ENCODE measurements at places on chromosomes 1 and 21.
A peak's percentile ranks its signal among the peaks of the same experiment; 100 is the strongest.

DNA sequence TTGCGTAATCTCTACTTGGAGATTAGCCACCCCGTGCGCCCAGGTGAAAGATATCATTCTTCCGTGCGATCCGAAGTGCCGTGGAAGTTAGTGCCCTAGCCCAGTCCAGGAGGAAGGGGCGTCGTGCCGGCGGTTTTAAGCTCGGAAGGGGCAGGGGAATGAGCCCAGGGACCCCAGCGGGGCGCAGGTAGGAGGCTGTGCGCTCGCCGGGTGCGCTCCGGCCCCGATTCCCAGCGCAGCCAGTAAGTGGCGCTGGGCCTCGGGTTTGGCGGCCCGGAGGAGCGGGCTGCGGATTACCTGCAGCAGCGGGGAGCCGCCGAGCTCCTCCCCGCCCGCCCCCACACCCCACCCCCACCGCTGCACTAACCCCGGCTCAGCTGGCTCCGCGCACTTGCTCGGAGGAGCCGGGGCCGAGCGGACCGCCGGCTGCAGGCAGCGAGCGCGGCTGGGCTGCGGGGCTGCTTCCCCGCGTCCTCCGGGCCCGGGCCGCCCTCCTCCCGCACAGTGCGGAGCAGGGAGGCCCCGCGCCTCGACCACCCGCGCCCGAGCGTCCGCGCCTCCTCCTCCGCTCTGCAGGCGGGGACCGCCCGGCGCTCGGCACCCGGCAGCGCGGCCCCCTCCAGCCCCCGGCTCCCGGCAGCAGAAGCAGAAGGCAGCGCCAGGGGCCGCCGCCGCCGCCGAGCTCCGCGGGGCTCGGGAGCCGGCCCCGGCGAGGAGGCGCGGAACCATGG is at the start of gene RYR2:
Gene RYR2, plus strand, starts transcription at position 390 of the 731 bp plus-strand sequence. Its CDS starts 338 bp downstream, at position 728.
- peak; percentile 49 for DNase-seq

DNA sequence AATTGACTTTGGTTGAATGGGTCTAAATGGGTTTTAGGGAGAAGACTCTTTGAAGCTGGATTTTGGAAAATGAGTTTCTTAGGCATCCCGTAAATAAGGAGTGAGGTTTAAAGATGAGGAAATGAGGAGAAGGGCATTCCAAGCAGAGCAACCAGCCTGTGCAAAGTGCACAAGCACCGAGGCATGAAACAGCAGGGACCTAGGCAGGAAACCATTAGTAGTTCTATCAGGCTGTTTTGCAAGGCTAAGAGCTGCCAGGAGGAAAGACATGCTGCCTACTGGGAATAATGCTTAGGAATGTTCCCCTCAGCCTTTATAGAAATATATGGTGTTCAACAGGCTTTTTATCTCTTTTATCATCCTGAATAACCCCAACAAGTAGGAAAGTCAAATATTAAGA is 153.1 kb upstream of the FGGY start:
- DNase-seq, result no peak

DNA sequence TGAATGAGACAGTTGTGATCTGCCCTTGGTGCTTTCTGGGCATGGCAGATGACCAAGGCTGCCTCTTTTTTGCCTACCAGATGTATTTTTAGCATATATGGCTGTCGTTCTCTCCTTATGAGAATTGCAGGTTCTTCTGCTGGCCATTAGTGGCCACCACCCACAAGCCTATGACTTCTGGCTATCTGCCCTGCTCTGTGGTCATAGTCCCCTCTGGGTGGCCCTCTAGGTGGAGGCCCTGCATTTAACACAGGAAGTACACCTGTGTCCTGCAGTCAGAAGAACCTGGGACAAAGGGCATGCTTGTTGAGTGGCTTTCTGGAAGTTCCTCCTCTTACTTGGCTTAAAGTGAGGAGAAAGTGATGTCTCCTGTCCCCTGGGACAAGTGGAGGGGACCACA is 6.5 kb downstream of the FCAMR start:
- DNase-seq, result no peak

DNA sequence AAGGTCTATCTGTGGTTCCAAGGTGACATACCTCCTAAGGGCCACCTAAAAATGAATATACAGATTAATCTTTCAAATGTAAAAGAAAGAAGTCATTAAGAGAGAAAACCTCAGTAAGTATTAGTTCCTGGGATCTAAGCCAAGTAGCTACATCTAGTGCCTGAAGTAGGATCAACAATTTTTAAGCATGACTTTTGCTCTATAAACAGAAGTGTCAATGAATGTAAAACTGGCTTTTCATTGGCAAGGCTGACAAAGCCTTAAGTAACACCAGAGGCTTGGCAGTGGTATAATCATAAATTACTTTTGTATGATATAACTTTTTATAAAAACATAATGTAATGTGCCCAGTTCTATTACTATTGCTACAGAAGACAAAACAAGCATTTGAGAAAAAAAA is 12.2 kb upstream of the ACADM start:
- DNase-seq, result no peak

GRCh38 chr1:119367432-119368124 is 1.0 kb upstream of the HAO2 start:
- no peak for DNase-seq

GRCh38 chr1:94947437-94947836 is 20.5 kb upstream of the CNN3 start:
- DNase-seq, result no peak

DNA sequence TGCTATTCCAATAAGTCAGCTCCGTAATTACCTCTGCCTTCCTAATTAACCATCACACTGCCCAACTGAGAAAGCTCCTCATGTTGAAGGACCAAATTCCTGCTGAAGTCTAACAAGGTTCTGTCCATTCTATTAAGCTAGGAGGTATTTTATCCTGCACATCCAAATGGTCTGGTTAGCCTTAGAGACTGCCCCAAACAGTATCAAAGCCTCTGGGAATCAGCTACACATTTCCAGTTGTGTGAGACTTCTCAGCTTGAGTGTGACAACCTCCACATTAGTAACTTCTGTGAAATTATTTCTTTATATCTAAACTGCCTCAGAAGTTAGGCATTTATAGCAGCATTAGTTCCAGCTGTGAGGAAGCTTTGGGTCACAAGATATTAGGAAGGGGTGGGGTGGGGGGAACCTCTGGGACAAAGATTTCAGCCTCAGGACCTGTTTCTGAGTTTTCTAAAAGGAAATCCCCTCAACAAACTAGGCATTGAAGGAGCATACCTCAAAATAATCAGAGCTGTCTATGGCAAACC is 150.5 kb upstream of the DUSP10 start:
- no peak for DNase-seq

DNA sequence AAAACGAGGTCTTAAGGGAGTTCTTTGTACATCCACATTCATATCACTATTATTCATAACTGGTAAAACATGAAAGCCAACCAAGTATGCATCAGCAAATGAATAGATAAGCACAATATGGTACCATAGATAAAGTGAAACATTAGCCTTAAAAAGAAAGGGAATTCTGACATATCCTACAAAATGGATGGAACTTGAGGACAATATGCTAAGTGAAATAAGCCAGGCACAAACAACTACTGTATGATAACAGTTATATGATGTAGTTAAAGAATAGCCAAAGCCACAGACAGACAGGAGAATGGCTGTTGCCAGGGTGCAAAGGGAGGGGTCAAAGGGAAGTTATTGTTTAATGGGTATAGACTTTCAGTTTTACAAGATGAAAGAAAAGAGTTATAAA is 148.9 kb downstream of the EIF4G3 start:
- DNase-seq, result no peak

- DNase-seq, result no peak
Measured at GRCh38 chr1:183463566-183463965, 8.7 kb upstream of the SMG7 start.

- DNase-seq, result no peak
Measured at GRCh38 chr1:106907795-106908194, 148.7 kb upstream of the PRMT6 start.

GRCh38 chr1:108664481-108664880 is 3.6 kb upstream of the HENMT1 start:
- DNase-seq, result no peak

DNA sequence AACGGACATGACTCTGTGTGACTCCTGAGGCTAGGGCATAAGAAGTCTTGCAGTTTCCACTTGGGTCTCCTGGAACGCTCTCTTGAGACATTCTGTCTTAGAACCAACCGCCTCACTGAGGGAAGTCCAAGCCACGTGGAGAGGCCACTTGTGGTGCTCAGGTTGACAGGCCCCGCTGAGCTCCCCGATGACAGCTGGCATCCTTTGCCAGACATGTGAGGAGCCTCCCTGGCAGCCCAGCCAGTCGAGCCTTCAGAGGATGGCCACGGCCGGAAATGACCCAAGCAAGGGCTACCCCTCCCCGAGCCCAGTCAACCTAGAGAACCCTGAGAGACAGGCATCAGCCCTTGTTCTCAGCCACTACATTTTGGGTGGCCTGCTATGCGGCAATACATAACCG is 20.7 kb downstream of the PLEKHA6 start:
- DNase-seq, result no peak

DNA sequence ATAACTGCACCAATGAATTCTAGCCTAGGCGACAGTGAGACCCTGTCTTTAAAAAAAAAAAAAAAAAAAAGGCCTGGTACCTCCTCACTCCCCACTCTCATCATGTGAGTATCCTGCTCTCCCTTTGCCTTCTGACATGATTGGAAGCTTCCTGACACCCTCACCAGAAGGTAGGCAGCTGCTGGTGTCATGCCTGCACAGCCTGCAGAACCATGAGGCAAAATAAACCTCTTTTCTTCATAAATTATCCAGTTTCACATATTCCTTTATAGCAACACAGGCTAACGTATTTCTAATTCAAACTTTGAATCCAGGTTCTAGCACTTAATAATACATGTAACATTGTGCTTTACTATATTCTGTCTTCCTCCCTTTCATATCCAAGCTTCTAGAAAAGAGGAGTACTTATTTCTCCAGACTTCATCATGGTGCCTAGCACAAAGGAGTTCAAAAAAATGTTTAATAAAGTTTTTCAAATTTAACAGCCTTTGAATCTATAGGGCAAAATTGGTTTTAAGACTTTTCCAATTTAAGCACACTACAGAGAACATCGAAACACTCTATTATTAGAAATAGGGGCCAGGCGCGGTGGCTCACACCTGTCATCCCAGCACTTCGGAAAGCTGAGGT is 5.6 kb downstream of the AHCTF1 start:
- DNase-seq, result no peak

DNA sequence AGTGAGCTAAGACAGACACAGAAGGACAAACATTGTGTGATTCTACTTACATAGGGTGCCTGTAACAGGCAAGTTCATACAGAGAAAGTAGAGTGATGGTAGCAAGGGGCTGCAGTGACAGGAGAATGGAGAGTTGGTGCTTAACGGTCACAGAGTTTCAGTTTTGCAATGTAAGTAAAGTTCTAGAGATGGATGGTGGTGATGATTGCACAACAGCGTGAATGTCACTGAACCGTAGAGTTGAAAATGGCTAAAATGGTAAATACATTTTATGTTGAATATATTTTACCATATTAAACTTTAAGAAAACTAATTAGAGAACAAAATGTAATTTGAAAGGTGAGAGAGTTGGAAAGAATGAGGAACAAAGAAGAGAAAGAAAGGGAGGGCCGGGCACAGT is 8.7 kb downstream of the CFAP107 start:
- no peak for DNase-seq

DNA sequence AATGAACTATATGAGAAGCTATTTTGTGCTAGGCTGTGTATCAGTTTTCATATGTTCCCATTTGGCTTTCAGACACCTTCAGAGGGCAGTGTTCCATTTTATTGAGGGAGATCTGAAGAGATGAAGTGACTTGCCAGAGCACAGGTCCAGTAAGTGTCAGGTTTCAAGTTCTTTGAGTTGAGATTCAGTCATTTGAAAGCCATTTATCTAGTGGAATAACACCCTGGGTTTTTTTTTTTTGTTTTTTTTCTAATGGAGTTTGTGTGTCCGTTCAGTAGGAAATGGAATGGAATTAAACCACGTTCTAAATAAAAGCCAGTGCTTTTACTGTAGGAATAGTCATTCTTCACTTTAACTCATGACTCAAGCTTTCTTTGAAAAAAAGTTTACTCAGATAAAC is 652.9 kb upstream of the USP24 start:
- DNase-seq, result no peak

- DNase-seq, result no peak
Measured at GRCh38 chr1:228226956-228227791, 19.3 kb downstream of the OBSCN start.

DNA sequence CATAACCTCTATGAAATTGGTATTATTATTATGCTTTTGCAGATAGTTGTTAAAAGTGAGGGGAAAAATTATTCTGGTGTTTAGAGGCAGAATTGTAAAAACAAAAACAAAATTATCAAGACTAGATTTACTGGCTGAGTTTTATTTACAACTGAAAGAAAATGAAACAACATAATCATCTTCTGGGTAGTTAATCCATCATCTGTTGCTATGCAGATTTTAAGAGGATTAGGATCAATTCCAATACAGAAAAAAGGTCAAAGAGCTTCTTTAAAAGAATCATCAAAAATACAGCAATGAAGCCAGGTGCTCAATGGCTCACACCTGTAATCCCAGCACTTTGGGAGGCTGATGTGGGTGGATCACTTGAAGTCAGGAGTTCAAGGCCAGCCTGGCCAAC is 8.3 kb downstream of the GOLT1A start:
- DNase-seq, result no peak

GRCh38 chr1:153698020-153698922 is 19.8 kb downstream of the NPR1 start:
- no peak for DNase-seq

GRCh38 chr1:248013229-248013710 is at the start of gene OR2L5:
Gene OR2L5 (plus strand): TSS chr1:248013660. CDS start chr1:248021948, 8,288 bp downstream.
- DNase-seq, result no peak

- DNase-seq, result no peak
Measured at GRCh38 chr1:111219557-111220286, 7.8 kb upstream of the CHI3L2 start.

DNA sequence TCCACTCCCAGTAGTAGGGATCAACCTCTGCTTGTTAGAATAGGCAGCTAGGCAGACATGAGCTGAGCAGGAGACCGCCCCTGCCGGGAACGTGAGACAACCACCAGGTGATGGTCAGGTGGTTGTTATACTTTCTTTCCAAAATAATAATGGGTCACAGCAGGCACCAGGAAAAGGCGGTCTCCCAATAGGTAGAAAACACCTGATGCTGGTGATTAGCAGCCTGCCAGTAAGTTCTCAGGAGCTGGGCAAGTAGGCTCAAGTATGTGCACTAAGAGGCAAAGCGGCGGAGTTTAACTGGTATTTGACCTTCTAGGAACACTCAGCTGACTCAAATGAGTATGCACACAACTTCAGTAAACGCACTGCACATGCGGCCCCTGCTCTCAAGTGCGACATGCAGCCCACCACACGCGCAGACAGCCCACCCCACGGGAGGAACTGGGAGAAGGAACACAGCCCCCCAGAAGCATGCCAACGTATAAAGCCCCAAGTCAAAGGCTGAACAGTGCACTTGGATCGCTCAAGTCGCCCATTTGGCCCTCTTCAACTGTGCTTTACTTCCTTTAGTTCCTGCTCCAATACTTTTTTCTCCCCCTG is 80.0 kb downstream of the DESI2 start:
- no peak for DNase-seq

GRCh38 chr1:28581531-28582247 is 10.4 kb upstream of the RAB42 start:
- peak; percentile 87 for DNase-seq

GRCh38 chr21:41839387-41840000 is 39.6 kb downstream of the PRDM15 start:
- no peak for DNase-seq
